ENCODE measurements at places on chromosomes 7 and 10. TPM values are rescaled to one million over a fixed set of nuclear protein-coding genes. Genes with fewer than 3 reads are reported as not detected.

DNA sequence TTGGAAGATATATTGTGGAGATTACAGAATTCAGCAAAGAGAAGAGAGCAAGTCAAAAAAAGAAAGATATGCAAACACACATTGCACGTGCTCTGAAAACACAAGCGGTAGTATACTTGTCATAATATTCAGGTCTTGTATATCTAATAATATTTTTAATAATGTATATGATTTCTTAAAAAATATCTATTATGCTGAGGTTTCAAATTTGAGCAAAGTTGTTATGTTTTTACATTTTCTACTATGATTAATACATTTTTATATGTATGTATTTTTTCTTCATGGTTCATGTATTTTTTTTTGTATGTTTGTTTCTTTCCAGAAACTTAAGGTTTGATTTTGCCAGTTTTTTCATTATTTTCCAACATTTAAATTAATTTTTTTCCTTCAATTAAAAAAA, 752.4 kb upstream of the VSTM2A start:
- no peak for DNase-seq

DNA sequence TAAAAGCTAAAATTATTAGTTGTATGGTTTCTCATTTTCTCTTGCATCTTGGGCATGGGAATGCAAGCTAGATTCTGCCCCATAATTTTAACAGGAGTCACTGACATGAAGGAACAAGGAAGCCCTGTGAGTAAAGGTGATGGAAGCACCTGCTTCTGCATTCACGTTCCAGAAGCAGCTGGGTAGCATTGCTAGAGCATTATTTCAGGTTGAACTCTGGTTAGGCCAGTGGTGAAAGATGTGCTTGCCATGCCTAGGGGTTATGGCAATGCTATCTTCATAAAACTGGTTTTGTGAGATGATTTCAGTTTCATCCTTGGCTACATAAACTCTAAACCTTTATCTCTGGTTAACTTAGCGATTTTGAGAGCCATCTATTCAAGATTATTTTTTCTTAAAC, 151.4 kb downstream of the TFEC start:
- no peak for DNase-seq

GRCh38 chr7:82629583-82629982, 186.0 kb upstream of the CACNA2D1 start:
- DNase-seq, result no peak

CHPF2 gene
- total RNA-seq, result 24.4 TPM

DNA sequence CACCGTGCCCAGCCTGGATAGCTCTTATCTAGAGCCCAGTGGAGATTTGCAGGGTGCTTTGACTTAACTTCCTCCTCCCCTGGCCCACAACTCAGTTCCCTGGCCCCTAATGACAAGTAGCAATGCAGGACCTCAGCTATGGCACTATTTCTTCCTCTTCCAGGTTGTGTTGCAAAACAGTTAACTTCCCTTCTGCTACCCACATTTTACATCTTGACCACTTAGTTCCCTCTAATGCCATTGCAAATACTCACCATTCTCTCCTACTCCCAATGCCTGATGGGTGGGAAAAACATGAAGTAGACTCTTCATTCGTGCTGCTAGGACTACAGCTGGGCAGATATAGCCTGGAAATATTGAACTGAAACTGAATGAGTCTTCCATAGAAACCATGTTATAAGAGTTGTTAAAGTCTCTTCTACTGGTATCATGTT, 39.1 kb upstream of the FGL2 start:
- no peak for DNase-seq

ITGB8 gene
- 38.6 TPM for total RNA-seq

- no peak for DNase-seq
Measured at GRCh38 chr7:123754271-123754871, 5.6 kb upstream of the WASL start.

DNA sequence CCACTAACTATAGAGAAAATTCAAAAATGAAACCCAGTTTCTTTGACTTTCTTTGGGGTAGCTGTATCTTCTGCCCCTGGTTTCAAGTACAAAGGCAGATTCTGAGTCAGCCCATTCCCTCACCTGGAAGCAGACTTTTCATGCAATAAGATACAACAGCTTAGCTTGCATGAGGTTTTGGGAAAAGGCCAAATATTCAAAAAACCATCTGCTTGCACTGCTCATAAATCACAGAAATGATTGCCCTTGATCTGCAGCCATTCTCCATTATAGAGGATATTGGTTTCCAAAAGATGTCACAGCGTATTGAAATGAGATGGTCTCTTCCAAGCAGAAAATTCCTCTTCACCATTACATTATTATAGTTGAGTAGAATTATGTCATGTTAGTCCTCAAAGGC, 354.0 kb downstream of the PHF14 start:
- no peak for DNase-seq

GRCh38 chr10:5894873-5895272, 4.8 kb downstream of the FBH1 start:
- no peak for DNase-seq

- peak; percentile 22 for DNase-seq
Measured at GRCh38 chr7:16431646-16432424, 10.5 kb upstream of the CRPPA start.

DNA sequence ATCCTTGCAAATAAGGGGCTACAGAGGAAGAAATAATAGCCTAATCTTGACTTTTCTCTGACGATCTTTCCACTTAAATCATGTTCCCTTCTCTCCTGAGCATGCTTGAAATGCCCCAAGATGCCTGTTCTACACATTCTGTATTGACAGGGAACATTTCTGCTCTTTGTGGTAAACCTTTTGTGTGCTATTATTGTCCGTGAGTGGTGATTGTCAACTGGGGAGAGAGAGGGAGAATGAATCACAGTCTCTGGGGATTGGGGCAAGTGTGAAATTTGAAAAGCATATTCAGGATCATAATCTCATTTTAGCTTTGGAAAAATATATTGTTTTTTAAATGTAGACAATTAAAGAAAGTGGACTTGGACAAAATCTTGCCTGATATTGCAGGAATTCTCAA, 20.6 kb downstream of the UBTD1 start:
- DNase-seq, result no peak

DNA sequence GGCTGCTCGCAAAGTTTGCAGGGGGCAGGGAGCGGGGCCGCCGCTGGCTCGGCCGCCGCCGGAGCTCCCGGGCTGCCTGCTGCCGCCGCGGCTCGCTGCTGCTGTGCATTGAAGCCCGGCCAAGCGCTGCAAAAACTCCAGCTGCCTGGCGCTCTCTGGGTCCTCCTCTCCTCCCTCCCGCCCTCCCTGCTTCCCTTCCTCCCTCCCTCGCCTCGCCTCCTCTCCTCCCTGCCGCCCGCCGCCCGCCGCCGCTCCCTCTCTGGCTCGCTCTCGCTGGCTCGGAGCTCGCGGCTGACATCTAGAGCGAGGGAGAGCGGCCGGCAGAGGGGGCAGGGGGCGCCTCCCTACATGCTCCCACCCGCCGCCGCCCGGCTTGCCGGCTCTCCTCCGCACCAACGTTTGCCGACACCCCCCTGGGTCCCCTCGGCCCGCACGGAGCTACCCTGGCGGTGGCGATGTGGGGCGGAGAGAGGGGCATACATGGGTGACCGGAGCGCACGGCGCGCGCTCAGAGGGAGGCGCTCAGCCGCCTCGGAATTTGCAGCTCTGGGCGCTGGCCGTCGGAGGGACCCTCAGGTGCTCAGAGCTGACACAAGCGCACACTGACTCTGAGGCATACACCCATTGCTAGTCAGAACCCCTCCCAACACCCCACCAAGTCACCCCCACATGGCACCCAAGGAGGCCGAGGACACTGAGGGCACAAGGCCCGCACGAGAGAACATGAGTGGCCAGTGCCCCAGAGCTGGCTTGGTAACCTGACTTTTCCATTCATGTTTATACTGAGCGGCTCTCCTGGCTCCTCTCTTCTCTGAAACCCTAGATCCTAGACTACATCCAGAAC, 1.2 kb upstream of the PLXNA4 start:
- peak; percentile 35 for DNase-seq

DNA sequence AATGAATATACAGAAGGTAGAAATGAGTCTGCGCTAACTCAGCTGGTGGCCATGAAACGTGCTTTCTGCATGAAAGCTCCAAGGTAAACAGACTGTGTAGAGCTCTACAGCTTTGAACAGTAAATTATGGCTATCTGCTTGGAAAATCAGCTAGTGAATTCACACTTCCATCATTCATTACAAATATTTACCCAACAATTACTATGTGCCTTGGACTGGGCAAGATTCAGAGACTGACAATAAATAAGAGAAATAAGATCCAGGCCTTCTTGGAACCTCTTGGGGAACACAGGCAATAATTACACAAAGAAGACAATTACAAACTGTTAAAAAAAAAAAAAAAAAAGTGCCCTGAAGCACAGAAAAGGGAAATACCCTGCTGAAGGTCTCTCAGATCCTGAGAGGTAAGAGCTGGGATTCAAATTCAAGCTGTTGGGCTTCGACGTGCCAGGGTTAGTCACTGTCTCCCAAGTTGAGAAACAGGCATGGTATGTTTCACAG, 15.8 kb downstream of the TSPAN12 start:
- peak; percentile 69 for DNase-seq

SSC4D gene
- total RNA-seq, result 3.6 TPM

RAPGEF5 gene
- 68.0 TPM for total RNA-seq

- DNase-seq, result no peak
Measured at GRCh38 chr10:82737549-82737948, 862.6 kb downstream of the NRG3 start.

- DNase-seq, result no peak
Measured at GRCh38 chr10:94846204-94846603, 83.7 kb downstream of the CYP2C19 start.

SNX10 gene
- total RNA-seq, result 6.7 TPM
